ENCODE measurements at places on chromosomes 7 and 10. TPM values are rescaled to one million over a fixed set of nuclear protein-coding genes. Genes with fewer than 3 reads are reported as not detected.

SORBS1 gene
- 544 TPM for total RNA-seq

FXYD4 gene
- not detected for total RNA-seq

C10orf71 gene
- total RNA-seq: 0.22 TPM

MEOX2 gene
- 95.9 TPM for total RNA-seq

VAX1 gene
- total RNA-seq: not detected

GRCh38 chr7:133512560-133512959 is 259.7 kb downstream of the EXOC4 start:
- no peaks in the 10 kb centered on the region for H3K36me3 ChIP-seq
- no peak overlapping the region for H3K4me3 ChIP-seq
- no peak for DNase-seq
- no peaks in the 10 kb centered on the region for H3K27me3 ChIP-seq
- H3K27ac ChIP-seq: no peak overlapping the region
- no peaks in the 10 kb centered on the region for H3K4me1 ChIP-seq

DNA sequence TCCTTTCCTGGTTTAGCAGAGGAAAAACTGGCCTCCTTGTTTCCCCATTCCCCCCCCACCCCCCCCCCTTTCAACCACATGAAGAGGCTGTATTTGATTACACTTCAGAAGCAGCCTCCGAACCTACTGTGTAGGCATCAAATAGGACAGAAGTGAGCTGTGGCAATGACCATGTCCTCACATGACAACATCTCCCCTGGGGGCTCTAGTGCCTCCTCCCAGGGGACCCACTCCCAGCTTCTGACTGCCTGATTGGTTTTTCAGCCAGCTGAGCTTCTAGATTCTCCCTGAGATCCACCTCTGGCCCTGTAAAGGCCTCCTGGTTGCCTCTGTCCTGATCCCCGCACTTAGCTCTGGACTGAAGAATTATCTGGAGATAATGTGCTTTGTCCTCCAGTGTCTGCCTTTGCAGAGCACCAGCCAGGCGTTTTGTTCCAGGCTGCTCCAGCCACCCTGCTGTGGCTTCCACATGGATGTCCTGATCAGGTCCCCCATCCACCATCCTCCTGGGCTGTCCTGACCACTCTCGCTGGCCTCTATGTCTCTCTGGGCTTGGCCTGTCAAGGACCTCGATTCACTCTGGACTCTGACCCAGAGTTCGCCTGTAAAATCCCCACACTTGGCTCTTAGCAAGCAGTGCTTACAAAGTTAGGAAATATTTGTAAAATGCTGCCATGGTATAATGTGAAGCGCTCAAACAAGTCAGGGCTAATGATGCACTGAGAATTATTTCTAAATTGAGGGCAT is 42.4 kb upstream of the TOMM7 start:
- H3K27me3 ChIP-seq: no peaks in the 10 kb centered on the region
- peaks cover 36% of the 10 kb centered on the region for H3K4me1 ChIP-seq
- no peaks in the 10 kb centered on the region for H3K36me3 ChIP-seq
- DNase-seq: no peak

GRCh38 chr7:151174246-151175046 is 7.0 kb upstream of the GBX1 start:
- no peaks in the 10 kb centered on the region for H3K36me3 ChIP-seq
- H3K27ac ChIP-seq: no peak overlapping the region
- no peaks in the 10 kb centered on the region for H3K27me3 ChIP-seq
- no peak for DNase-seq
- no peak overlapping the region for H3K4me3 ChIP-seq

- H3K36me3 ChIP-seq: no peaks in the 10 kb centered on the region
- no peaks in the 10 kb centered on the region for H3K27me3 ChIP-seq
- H3K4me1 ChIP-seq: no peaks in the 10 kb centered on the region
- no peak for DNase-seq
- no peak overlapping the region for H3K4me3 ChIP-seq
These were observed 59.2 kb downstream of the DENND2A start for GRCh38 chr7:140581411-140581810.

DNA sequence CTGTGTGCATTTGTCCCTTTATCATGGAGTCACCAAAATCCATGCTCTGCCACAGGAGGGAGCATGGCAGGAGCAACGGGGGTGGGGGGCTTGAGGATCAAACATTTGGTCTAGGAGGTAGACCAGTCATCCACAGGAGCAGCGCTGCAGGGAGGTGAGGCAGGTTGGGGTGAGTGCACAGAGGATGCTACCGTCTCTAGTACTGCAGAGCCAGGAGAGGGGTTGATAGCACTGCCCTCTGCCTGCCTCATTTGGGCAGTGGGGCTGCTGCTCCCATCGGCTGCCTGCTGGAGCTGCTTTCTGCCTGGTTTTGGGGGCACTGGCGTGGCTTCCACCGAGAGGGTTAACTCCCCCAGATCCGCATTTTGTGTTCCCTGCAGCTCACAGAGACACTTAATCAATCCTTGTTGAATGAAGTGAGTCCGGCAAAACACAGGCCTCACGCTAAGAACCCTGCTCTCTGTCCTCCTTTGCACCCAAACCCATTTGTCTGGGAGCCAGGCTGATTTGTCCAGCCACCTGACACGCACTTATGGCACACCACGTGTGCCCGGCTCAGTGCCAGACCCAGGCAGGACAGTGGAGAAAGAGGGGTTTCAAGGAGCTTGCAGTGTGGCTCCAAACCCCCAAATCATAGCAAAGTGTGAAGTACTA is 527.1 kb upstream of the FOXK1 start:
- H3K27me3 ChIP-seq: no peaks in the 10 kb centered on the region
- no peaks in the 10 kb centered on the region for H3K4me1 ChIP-seq
- no peak overlapping the region for H3K27ac ChIP-seq
- no peaks in the 10 kb centered on the region for H3K36me3 ChIP-seq
- H3K4me3 ChIP-seq: no peak overlapping the region

DNA sequence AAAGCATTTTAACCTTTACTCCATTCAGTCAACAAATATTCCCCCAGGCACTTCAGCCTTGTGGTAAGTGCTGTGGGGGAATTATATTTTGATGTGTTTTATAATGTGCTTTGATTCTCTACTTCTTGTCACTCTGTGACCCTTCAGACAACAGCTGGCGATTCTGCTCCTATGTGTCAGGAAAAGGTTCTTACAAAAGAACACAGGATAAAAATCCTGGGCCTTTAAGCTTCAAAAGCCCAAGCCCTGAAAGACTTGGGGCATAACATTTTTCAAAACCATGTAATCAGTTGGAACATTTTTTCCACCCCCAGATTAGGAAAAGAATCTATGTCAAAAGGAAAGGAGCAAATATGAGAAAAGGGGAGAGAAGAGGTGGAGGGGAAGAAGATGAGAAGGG is 37.8 kb upstream of the LRRC17 start:
- no peaks in the 10 kb centered on the region for H3K4me1 ChIP-seq
- no peak for DNase-seq
- no peaks in the 10 kb centered on the region for H3K27me3 ChIP-seq
- H3K4me3 ChIP-seq: no peak overlapping the region
- no peaks in the 10 kb centered on the region for H3K36me3 ChIP-seq

DNA sequence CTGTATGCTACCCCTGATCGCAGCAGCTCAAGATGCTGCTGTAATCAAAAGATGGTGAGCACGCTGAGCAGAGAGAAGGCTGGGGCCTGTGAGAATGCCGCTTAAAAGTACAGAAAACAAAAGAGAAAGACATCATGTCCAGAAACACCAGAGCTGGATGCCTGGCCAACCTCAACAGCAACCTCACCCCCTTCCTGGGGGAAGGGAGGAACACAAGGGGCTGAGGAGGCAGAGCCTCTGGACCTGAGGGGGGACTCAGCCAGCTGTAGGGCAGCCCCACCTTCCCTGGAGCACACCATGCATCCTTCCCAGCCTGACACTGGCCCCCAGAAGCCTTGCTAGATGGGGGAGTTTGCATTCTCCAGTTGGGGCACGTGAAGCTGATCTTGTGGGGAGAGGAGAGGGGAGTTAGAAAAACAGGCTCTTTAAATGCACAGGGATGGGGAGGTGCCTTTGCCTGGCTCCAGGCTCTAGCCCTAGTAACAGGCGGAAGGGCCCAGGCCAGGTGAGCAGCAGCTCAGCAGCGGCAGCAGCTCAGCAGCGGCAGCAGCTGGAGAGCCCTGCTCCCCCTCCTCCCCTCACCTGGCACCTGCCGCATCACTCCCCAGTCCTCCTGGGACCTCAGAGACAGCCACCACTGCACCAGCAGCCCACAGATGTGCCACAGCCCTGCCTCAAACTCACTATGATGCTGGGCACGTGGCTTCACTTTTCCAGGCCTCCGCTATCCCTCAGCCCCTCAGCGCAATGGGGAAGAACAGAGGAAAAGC is 156.3 kb downstream of the NEURL1 start:
- no peak for DNase-seq
- no peak overlapping the region for H3K4me3 ChIP-seq
- H3K4me1 ChIP-seq: peaks cover 82% of the 10 kb centered on the region
- peak overlapping the region; percentile 71 for H3K27ac ChIP-seq
- H3K27me3 ChIP-seq: no peaks in the 10 kb centered on the region

DNA sequence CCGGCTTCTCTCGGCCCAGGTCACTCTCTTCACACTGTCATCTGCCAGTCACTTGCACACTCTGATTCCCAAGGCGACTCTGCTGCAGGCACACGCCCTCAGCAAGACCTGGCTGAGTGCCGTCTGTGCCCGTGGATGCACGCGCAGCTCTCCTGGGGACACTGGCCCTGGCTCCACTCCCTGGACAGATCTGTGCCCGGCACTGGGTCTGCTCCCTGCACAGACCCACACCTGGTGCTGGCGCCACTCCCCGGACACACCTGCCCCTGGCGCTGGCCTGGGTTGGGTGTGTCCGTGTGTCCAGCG is 133.2 kb downstream of the DNAJB6 start:
- no peak for DNase-seq
- no peaks in the 10 kb centered on the region for H3K36me3 ChIP-seq
- H3K27me3 ChIP-seq: no peaks in the 10 kb centered on the region
- no peak overlapping the region for H3K4me3 ChIP-seq
- no peaks in the 10 kb centered on the region for H3K4me1 ChIP-seq

- H3K4me1 ChIP-seq: no peaks in the 10 kb centered on the region
- DNase-seq: no peak
- H3K27ac ChIP-seq: no peak overlapping the region
- H3K27me3 ChIP-seq: no peaks in the 10 kb centered on the region
- H3K4me3 ChIP-seq: no peak overlapping the region
These were observed 130.9 kb downstream of the TES start for GRCh38 chr7:116340943-116341907.

DNA sequence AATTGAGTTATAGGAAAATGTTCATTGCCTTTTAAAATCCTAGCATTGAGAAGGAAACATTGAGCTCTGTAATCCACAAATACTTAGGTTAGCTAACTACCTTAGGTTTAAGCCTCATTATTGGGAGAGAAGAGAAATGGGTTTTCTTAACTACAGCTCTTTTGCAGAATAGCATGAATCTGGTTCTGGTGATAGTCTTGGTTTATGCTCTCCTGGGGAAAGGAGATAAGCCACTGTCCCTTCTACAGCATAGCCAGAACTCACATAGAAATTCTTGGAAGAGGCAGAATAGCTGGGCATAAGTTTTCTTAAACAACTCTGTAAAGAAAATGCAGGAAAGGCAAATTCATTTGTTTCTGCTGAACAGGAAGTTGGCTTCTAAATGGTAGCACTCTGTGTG is 378.6 kb upstream of the CHRM2 start:
- H3K4me1 ChIP-seq: no peaks in the 10 kb centered on the region
- no peaks in the 10 kb centered on the region for H3K27me3 ChIP-seq
- H3K27ac ChIP-seq: no peak overlapping the region
- H3K4me3 ChIP-seq: no peak overlapping the region
- DNase-seq: no peak
- no peaks in the 10 kb centered on the region for H3K36me3 ChIP-seq

DNA sequence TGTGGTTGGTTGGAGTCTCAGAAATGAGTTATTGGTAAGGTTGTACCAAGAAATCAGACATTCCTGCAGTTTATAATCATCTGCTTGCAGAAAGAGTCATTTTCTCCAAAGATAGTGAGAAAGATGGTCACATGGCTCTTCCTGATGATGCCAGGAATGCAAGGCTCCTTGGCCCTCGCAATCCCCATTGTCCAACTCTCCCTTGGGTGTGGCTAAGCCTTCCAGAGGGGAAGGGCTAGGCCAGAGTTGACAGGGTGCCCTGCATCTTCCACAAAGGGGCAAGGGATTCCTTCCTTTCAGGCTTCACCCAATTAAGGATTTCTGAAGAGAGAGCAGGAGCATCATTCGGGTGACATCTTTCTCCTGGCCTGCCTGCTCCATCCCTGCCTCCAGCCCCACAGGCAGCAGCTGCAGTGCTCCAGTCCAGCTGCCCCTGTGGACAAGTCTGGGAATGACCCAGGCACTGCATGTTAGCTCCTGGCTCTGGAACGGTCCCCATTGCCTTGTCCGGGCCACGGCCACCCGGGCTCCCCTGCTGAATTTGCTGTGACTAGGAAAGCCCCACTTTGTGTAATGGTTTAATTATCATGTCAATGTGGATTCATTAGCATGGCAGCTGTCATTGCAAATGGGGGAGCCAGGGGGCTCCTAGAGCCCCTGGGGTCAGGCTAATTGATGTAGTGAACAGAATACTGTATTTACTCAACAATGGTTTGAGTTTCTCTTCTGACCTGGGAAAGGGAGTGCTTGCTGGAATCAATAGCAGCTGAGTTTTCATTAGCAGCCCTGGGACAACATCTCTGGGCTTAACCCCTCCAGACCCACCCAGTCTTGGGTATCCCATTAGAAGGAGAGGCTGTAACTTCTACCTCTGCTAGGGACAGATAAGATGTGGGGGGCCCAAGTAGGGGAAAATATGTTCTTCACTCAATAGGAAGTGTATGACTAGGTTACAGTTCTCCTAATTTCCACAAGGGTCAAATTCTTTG is 112.6 kb upstream of the TBX20 start:
- no peak overlapping the region for H3K4me3 ChIP-seq
- no peaks in the 10 kb centered on the region for H3K4me1 ChIP-seq
- DNase-seq: no peak
- H3K27ac ChIP-seq: no peak overlapping the region

GRCh38 chr10:100740476-100741377 is 4.7 kb upstream of the PAX2 start:
- no peak overlapping the region for H3K27ac ChIP-seq
- H3K36me3 ChIP-seq: no peaks in the 10 kb centered on the region
- H3K4me3 ChIP-seq: no peak overlapping the region
- no peak for DNase-seq
- peaks cover 12% of the 10 kb centered on the region for H3K27me3 ChIP-seq

DNA sequence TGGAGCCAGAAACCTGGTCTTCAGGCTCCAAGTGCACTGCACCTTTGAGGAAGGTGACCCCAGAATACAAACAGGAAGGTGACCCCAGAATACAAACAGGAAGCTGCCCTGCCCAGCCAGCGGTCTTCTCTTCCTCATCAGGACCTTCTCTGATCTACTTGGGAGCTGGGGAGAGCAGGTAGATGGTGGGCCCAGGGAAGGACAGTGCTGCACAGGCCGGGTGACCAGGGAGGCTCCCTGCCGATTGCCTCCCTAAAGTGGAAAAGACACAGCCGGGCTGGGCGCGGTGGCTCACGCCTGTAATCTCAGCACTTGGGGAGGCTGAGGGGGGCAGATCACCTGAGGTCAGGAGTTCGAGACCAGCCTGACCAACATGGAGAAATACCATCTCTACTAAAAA is 151.8 kb upstream of the CHST15 start:
- H3K27ac ChIP-seq: no peak overlapping the region
- no peaks in the 10 kb centered on the region for H3K27me3 ChIP-seq
- H3K4me1 ChIP-seq: no peaks in the 10 kb centered on the region
- no peaks in the 10 kb centered on the region for H3K36me3 ChIP-seq
